ENCODE measurements at places on chromosomes 7 and 10.

DNA sequence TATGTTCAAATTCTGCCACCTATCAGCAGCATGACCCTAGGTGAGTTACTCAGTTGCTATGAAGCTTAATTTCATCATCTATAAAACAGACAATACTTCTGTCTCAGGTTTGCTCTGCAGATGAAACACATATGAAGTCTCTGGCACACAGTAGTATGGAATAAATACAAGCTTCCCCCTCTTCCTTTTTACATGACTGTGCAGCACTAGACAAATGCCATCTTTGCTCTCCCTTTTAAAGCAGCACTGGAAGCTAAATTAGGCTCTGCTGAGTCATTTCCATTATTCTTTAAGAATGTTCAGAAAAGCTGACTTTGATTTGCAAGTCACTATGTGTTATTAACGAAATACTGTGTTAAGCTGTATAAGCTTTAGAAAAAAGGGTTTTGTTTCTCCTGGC, 40.7 kb upstream of the ANAPC16 start:
- no peak for DNase-seq

DNA sequence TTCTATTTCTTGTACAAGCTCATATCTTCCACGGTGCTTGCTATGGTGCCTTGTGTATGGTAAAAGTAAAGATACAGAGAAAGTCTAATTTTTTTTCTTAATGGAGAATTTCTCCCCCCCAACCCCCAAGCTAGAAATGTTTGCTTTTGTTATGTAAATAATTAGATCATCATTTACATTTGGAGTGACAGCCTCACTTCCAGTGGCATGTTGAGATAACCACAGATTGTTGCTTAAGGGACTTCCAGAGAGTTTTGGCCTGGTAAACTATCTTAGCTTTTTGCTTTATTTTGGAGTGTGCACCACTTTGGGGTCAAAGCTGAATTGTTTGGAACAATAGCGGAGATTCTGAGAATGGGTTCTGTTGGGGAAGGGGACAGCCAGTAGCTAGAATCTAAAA, 129.7 kb downstream of the ZNF365 start:
- DNase-seq, result no peak

DNA sequence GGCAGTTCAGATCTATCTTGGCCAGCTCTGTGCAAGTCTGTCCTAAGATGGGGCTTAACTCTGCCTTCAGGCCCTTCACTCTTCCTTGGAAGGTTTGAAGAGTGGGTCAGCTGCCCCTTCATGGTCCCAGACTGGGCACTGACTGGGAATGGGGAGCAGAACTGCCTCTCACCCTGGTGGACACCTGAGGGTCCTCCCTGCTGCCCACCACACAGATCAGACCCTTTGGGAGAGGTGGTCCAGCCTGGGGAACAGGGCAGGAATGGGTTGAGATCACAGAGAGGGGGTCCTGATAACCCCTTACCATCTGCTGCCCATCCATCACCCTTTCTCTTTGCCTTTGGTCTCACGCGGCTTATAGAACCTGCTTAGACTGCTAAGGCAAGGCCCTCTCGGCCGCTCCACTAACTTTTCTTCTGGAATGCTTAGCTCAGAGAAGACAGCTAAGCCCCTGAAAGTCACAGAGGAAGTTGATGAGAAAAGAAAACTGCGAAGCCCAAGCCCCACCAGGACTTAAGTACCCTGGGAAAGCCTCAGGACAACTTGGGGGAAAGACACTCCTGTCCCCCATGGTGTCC, 402 bp upstream of the CDHR1 start:
- DNase-seq, result no peak

GRCh38 chr10:79483948-79484347, 28.4 kb upstream of the EIF5AL1 start:
- no peak for DNase-seq

DNA sequence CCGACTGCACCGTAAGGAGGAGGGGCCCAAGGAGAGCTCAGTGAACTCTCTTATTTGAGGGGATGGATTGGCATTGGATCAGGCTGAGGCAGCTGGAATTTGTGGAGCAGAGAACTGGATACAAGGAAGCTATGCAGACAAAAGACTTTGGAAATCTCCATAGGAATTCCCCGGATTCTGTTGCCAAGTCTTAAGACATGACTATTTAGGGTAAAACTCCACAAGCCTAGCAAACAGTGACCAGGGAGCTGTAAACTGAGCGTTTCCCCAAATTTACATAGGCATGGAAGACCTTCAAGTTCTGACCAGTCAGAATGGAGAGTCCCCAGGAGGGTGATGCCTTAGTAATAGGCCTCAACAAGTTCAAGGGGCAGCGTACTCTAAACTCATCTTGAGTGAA, 82.5 kb upstream of the PCBD1 start:
- peak; percentile 75 for DNase-seq

GRCh38 chr10:11594589-11595394, 16.7 kb downstream of the USP6NL start:
- DNase-seq, result no peak

- DNase-seq, result no peak
Observed at GRCh38 chr10:77229704-77230103, 407.9 kb downstream of the KCNMA1 start.

DNA sequence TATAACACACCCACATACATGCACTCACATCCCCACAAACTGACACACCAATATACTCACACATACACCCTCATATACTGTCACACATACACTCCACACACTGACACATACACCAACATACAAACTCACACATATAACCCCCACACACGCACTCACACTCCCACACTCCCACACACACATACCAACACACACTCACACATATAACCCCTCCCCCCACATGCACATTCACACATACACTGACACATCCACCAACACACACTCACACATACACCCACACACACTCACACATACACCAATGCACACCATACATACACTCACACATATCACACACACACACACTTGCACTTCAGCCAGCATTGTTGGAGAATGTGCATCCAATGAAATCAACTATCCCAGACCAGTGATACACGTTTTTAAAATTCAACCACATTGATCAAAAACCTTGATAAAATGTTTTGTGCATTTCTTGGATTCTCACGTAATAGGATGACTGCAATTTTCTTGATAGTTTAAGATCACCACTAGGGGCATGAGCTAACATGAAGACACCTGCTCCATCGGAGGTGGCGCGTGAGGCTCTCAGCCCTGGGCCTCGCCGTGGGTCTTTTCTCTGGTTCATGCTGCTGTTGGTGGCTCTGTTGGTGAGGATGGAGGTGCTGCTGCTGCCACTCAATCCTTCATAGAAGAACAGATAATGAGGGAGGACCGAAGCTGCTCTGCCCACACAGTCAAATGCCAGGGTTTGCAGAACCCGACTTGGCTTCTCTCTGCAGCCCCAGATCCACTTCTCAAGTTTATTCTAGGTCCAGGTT, 32.1 kb upstream of the CHST15 start:
- DNase-seq, result peak; percentile 84

- no peak for DNase-seq
Observed at GRCh38 chr10:72825163-72825562, 68.4 kb upstream of the OIT3 start.

DNA sequence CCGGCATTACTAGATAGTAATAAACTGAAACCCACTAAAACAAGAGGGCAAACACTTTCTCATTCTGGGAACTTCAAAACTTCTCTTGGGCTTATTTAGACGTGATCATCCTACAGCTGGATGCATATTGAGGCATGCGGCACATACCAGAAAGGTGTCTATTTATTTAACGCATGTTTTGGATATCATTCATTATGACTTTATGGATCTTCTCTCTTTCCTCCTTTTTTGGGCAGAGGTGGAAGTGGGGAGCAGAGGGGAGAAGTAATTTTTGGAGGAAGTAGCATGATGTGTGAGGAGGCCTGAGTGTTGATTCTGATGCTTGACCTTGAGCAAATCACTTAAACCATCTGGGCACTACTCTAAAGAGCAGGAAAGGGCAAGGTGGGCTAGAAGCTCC, 270.6 kb downstream of the TRIL start:
- DNase-seq, result no peak

GRCh38 chr10:11140963-11141362, 123.3 kb downstream of the CELF2 start:
- DNase-seq, result peak; percentile 17

DNA sequence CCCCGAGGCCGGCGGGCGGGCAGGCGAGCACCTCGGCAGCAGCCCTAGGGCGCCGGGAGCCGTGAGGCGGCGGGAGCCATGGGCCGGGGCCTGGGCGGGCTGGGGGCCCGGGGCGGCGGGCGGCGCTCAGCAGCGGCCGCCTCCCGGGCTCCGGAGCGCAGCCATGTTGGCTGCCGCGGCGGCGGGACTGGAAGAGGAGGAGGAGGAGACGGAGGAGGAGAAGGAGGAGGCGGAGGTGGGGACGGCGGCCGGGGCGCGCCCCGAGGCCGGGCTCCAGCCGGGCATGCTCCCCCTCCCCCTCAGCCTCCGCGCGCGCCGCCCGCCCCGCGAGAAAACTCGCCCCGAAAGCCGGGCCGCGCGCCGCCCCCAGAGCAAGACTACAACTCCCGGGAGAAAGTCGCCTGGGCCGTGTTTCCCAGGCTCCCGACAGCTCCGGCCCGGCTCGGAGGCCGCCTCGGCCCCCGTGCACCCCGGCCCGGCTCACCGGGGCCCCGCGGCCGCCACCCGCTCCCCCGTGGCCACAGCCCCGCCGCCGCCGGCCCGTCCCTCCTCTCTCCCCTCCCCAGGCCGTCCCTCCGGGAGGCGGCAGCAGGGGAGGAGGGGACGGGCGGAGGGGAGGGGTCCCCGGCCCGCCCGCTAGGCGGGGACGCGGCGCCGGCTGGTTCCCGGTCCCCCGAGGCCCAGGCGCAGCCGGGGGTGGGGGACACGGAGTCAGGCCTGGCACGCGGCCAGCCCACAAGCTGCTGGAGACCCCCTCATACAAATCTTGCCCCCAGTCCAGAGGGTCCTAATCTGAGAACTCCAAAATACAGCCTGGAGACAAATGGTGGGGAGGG, at the start of gene DLG5:
TSS of gene DLG5 (minus strand) at position 190 of the 836 bp plus-strand sequence. CDS start 235 bp downstream, outside the sequence.
- DNase-seq, result peak; percentile 90

GRCh38 chr7:87216701-87217508, 2.6 kb downstream of the TMEM243 start:
- DNase-seq, result no peak

DNA sequence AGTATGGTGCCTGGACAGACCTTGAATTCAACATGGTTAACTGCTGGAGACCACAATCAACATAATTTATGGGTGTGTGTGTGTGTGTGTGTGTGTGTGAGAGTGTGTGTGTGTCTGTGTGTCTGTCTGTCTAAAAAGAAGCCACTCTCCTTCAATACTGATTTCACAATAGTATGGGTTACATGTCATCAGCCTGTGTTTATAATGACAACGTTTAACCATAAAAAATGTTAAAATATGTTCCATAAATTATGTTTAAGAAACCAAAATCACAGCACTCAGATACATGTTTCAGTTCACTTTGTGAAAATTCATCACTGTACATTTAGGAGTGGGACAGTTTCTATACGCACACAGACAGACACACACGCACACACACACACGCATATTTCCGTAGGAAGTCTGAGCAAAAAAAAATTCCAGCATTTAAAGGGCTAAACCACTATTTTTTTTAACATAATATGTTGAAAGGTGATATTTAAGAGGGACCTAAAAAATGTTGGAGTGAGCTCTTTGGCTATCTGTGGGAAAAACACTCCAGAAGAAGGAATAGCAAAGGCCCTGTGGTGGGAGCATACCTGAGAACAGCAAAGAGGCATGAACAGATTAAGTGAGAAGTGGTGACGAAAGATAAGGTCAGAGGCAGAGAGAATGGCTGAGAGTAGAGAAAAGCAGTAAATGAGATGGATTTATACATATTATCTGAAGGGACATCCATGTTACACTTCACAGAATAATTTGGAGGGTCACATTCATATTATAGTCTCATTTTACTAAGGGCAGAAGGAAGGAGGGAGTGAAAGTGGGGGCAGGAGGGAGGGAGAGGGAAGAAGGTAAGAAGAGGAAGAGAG, 10.9 kb downstream of the PDZD8 start:
- no peak for DNase-seq

- DNase-seq, result no peak
Observed at GRCh38 chr10:95539560-95540284, 21.4 kb downstream of the SORBS1 start.

DNA sequence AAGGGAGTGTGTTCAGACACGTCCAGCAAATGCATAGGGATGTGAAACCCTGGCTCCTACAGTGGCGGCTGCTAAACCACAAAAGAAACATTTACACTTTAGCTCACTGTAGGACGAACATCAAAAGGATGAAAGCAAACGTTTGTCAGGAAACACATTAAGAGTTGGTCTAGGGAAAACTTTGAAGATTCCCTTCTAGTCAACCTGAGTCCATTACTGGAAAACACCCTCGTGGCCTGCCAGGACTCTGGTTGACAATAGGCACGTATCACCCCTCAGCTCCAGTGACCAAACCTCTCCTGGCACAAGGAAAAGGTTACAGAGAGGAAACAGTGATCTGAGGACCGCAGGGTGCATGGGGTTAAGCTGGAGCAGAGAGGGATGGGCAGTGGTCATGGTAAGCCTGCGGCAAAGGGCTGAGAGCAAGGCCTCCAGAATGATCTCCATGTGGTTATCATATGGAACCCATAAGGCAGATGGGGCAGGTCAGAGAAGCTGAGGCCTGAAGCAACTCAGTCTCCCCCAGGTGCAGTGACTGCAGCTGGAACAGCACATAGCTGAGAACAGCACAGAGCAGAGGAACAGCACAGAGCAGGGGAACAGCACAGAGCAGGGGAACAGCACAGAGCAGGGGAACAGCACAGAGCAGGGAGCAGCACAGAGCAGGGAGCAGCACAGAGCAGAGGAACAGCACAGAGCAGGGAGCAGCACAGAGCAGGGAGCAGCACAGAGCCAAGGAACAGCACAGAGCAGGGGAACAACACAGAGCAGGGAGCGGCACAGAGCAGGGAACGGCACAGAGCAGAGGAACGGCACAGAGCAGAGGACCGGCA, 49.9 kb downstream of the CHST15 start:
- DNase-seq, result no peak

DNA sequence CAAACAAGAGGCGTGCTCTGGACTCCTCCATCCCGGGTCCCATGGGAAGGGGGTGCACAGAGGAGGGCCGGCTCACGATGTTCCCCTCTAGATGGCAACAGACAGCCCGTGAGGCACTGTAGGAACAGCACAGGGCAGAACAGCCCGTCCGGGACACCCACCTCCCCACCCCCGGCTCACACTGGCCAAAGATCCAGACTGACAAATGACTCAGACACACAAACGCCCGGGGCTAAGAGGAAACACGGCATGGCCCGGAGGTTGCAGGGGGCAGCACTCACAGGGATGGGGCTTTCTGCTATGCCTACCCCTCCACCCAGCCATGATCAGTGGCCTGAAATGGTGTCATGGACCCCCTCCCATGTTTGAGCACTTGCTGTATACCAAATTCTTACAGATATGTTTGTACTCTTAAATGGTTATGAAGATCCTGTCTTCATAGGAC, 4.9 kb upstream of the ELN start:
- peak; percentile 78 for DNase-seq

GRCh38 chr7:47591655-47592572, 10.0 kb upstream of the TNS3 start:
- DNase-seq, result peak; percentile 65

- no peak for DNase-seq
Observed at GRCh38 chr7:111697771-111698170, 135.5 kb upstream of the IMMP2L start.

Measured in H7 (cell line).